Non-pigmented ciliary epithelial cell (primary cell): ENCODE measurements at places on chromosomes 7 and 10.

- DNase-seq: no peak
These were observed 23.9 kb upstream of the TMEM273 start for GRCh38 chr10:49212076-49212475.

DNA sequence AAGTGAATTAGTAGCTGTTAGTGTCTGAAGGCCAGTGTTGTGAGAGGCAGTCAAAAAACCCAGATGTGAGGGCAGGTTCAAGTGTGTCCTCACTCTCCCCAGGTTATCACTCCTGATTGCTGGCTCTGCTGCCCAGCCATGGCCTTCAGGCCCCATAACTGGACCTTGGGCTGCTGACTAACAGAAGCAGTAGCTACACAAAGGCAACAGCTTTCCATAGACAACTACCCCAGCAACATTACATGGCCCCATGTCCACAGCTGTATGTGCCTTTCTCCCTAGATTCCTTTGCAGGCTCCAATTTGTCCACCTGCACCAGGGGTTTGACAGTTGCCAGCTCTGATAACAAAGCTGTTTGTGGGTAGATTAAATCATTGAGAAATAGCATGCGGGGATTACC lies 297.8 kb downstream of the ARL4A start:
- no peak for DNase-seq

GRCh38 chr10:5411941-5412276 lies 448 bp upstream of the NET1 start:
- DNase-seq: no peak

DNA sequence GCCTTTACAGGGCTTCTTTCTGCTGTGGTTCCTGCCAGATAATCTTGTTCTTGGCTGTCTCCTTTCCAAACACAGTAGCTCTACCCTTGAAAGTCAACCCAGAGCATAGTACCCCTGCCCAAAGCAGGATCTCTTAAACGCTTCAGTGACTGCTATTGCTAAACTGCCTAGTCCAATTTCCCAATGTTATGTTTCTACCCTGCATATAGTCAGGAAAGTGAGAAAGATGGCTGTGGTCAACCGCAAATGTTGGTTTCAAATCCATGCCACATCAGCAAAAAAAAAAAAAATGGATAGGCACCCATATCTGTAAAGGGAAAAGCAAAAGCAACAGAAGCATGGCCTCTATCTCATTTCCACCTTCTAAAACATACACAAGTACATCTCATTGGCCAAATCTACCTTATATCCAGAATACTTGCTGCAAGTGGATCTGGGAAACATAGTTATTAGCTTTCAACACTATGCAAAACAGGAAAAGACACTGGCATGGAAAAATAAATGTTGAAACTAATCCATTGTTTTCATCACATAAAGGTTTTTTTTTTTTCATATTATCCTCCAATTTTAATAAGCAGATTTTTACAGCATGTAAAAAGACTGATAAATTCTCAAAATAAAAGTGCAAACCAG lies 59.8 kb downstream of the DNAJC1 start:
- DNase-seq: no peak

- no peak for DNase-seq
These were observed 104.5 kb upstream of the INSYN2A start for GRCh38 chr10:127300868-127301321.

DNA sequence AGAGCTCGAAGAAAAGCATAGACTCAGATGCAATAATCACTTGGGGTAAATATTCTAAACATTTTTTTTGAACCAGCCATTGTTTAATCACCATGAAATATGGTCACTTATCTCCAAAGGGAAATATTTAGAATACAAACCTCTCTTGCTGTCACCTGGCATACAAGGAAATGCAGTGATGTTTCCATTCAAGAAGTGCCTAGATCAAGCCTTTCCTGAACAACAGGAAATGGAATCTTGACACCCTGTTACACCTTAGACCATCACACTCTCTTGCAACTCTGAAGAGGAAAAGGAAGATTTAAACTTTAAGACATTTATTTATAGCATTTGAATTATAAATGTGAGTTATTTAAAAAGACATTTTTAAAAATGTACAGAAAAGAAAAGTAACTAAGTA lies 263.0 kb upstream of the BMPER start:
- DNase-seq: no peak

GRCh38 chr7:123738356-123738755 lies 10.4 kb downstream of the WASL start:
- DNase-seq: no peak

- DNase-seq: no peak
These were observed 396.7 kb downstream of the TNS3 start for GRCh38 chr7:47185170-47185569.

GRCh38 chr7:7251742-7252141 lies 69.4 kb downstream of the C1GALT1 start:
- DNase-seq: no peak

DNA sequence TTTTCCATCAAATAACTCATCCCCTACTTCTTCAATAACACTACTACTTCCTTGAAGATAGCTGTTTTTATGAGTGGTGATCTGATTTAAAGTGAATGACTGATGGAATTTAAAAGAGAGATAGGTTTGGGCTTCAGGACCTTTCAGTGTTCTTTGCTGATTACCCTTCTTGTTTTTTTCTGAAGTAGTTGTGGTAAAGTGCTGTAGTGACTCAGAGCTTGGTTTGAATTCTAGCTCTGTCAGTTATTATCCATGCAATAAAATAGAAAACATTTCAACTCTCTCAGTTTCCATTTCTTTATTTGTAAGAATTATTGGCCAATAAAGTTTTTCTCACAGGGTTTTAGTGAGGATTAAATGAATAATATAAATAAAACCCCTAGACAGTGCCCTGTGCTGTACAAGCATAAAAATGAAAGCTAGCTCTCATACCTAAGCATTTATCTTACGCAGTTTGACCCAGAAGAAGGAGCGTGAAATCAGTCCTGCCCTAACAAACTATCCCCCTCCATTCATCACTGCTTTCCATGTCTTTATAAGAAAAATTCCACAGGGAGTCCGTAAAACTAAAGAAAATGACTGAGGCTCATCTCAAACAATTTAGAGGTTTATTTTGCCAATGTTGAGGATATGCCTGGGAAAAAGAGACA lies 25.1 kb upstream of the AKAP9 start:
- no peak for DNase-seq

- no peak for DNase-seq
These were observed 291.2 kb downstream of the HGF start for GRCh38 chr7:81478664-81479063.

GRCh38 chr7:24604630-24605029 lies 31.4 kb downstream of the PALS2 start:
- no peak for DNase-seq

DNA sequence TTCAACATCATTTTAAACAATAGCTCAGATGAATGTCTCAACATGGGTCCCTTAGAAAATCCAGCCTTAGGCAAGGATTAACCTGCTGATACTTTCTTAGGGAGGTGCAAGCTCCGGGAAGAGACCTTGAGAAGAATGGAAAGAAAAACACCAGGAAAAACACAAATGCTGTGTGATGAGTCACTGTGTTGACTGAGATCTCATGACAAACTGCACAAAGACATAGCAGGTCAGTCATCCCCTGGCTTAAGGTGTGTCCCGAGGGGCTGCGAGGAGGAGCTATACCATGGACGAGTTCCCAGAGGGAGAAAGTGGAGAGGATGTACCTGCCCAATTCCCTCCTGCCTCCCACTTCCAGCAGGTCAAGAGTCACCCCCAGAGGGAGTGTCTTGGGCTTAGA lies 98.0 kb downstream of the TEX36 start:
- no peak for DNase-seq

DNA sequence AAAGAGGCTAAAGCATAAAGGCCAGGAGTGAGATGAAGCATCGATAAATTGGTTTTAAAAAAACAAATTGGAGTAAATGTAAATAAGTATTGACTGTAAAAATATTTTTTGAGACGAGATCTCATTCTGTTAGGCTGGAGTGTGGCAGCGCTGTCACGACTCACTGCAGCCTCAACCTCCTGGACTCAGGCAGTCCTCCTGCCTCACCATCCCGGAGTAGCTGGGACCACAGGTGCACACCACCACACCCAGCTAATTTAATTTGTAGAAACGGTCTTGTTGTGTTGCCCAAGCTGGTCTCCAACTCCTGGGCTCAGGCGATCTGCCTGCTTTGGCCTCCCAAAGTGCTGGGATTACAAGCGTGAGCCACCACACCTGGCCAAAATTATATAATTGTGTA lies 17.8 kb downstream of the HNRNPA2B1 start:
- no peak for DNase-seq

DNA sequence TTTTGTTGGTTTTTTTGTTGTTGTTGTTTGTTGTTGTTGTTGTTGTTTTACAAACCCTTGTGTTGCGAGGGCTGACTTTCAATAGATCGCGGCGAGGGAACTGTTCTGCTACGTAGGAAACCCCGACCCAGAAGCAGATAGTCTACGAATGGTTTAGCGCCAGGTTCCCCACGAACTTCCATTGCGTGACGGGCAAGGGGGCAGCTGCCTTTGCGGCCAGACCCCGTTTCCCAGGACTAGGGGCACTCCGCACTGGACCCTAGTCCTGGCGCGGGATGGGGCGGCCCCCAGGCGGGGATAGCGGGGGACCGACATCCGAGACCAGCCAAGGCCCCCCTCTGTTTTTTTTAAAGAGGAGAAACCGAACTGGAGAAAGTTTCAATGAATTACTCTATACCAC lies 119.6 kb downstream of the LRRTM3 start:
- DNase-seq: no peak

DNA sequence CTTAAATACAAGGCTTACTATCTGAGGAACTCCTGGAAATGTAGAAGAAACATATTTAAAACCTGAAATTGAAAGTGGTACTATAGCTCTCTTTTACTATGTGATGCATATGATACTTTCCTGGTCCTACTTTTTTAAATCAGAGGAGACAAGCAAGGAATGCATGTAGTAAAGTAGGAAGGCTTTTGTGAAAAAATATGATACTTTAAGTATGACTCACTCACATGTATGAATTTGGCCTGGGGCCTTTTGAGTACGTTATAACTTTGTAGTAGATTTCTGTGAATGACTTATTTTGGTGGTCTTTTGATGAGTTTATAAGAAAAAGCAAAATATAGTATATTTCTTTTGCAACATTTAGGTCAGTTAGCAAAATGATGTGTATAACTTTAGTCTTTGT lies 53.8 kb downstream of the TAX1BP1 start:
- DNase-seq: peak; percentile 17

- no peak for DNase-seq
These were observed 308.7 kb downstream of the ANKRD30A start for GRCh38 chr10:37434091-37434490.

GRCh38 chr7:119572541-119572940 lies 700.4 kb upstream of the KCND2 start:
- DNase-seq: no peak

DNA sequence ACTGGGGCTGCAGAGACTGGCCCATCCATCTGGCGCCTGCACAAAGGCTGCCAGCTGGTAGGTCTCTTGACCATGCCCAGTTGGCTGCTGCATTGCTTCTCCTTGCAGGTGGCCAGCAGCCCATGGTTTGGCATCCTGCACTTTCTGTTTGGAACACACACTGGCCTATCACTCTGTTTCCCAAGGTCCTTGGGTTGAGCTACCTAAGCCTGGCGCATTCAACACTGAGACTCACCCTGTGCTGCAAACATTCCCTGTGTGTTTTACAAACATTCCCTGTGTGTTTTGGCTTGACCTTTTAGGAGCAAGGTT lies 55.5 kb downstream of the TACR2 start:
- no peak for DNase-seq

GRCh38 chr10:80491251-80492102 lies 37.4 kb downstream of the TSPAN14 start:
- DNase-seq: no peak

DNA sequence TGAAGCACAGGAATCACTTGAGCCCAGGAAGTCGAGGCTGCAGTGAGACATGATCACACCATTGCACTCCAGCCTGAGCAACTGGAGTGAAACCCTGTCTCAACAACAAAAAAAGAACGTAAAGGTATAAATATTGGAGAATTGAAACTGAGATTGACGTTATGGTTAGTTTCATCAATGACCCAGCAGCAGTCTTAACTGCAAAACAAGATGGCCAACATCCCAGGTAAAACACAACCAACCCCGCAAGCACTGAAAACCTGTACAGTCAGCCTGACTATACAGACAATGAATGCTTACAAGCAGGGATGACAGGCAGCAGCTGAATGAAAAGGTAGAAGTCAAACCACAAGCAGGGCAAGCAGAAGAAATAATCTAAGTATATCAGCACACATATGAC lies 34.7 kb downstream of the WAPL start:
- no peak for DNase-seq

- DNase-seq: peak; percentile 67
These were observed 11.5 kb upstream of the RSU1 start for GRCh38 chr10:16828701-16829175.

DNA sequence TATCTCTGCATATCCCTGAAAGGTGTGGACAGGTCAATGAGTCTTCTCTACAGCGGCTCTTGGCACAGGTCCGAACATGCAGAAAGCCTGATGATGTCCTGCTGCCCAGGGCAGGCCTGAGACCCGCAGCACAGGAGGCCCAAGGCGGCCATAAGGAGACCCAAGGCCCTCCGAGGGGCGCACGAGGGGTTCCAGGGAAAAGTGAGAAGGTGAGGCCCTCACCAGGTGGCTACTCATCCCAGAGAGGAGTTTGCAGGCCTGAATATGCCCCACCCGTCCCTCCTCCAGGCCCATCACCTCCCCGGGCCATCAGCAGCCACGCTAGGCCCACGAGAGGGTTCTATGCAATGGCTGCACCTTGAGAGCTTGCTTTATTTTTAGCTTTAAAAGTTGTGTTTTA lies 173.4 kb upstream of the RHEB start:
- no peak for DNase-seq

DNA sequence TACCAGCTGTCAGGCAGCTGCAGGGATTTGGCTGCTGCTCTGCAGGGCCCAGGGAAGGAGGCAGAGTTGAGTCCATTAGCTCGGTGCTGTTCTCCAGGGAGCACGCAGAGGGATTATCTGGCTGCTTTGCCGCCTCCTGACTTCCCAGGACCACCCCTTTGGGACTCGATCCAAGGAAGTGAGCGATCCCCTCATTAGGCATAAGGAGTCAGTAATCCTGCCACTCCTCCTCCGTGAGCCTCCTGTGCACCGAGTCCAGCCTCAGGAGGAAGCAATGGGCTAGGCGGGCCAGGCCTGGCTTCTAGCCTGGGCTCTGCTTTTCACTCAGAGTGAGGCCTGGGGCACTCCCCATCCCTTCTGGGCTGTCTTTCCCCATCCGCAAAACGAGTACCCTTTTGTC lies 417.9 kb downstream of the RPS24 start:
- DNase-seq: no peak

- DNase-seq: no peak
These were observed 691.9 kb downstream of the INHBA start for GRCh38 chr7:41010967-41011366.

GRCh38 chr7:84009782-84010181 lies 184.8 kb downstream of the SEMA3A start:
- DNase-seq: no peak

DNA sequence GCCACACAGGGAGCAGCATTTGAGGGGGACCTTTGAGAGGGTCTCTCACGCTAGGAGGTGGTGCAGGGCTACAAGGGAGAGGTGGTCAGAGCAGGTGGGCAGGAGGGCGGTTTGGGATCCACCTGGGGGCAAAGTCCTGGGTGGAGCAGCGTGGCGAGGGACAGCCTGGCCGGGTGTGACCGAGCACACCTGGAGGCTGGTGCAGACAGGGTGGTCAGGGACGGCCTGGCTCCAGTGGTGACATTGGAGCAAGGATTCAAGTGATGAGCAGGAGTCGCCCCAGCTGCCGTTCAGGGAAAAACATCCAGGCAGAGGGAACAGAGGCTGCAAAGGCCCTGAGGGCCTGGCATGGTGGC lies 36.0 kb downstream of the CLIP2 start:
- no peak for DNase-seq

- DNase-seq: no peak
These were observed 6.7 kb upstream of the AIFM2 start for GRCh38 chr10:70139151-70139996.

- DNase-seq: no peak
These were observed 15.1 kb upstream of the DENND2A start for GRCh38 chr7:140655511-140656408.
